ENCODE measurements at places on chromosomes 3 and 15.

GRCh38 chr3:138950006-138950644 is 3.1 kb downstream of the FOXL2NB start:
- DNase-seq = peak; percentile 39

DNA sequence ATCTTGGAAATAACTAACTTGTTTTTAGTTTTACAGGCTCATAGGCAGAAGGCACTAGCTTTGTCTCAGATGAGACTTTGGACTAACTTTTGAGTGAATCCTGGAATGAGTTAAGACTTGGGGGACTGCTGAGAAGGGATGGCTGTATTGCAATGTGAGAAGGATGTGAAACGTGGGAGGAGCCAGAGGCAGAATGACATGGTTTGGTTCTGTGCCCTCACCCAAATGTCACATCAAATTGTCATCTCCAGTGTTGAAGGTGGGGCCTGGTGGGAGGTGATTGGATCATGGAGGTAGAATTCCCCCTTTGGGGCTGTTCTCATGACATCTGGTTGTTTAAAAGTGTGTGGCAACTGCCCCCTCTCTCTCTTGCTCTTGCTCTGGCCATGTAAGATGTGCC is 28.8 kb upstream of the CCDC50 start:
- peak; percentile 41 for DNase-seq

DNA sequence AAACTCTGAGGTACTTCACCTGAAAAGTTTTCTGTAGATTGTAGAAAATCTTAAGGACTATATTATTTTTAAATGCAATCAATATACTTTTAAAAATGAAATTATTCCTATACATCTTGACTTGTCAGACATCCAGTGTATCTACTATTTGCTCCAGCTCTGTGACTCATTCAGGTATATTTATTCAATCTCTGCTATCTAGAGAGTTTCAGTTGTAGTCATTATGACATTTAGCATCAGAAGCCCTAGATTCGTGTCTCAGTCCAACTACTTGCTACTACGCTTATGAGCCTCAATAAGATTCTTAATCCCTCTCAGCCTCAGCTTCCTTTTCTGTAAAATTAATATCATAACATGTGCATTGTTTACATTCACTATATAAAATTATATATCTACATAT is 22.3 kb upstream of the EIF1B start:
- no peak for DNase-seq

DNA sequence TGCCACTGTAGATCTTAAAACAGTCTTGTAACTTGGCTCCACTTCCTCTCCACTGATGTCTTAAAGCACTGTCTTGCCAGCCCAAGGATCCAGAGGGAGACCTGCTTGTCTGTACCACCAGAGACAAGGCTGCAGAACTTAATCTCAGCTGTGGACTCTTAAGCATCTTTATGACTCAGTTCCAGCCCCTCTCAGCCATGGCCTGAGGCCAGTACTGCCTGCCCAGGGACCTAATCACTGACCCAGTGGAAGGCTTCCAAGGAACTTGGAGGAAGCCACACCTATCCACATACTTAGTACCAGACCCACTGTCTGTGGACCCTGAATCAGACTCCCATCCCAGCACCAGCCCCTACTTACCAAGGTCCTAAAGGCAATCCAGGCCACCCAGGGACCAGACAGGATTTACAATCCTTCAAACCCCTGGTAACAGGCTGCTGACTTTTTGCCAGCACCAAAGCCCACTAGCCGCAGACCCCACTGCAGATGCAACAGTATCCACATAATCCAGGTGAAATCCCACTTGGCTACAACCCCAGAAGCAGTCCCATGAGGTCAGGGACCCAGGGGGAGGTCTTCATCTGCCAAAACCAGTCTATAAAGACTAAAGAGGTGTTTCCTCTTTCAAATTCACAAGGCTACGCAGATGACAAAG is 41.9 kb upstream of the PRR20G start:
- no peak for DNase-seq

DNA sequence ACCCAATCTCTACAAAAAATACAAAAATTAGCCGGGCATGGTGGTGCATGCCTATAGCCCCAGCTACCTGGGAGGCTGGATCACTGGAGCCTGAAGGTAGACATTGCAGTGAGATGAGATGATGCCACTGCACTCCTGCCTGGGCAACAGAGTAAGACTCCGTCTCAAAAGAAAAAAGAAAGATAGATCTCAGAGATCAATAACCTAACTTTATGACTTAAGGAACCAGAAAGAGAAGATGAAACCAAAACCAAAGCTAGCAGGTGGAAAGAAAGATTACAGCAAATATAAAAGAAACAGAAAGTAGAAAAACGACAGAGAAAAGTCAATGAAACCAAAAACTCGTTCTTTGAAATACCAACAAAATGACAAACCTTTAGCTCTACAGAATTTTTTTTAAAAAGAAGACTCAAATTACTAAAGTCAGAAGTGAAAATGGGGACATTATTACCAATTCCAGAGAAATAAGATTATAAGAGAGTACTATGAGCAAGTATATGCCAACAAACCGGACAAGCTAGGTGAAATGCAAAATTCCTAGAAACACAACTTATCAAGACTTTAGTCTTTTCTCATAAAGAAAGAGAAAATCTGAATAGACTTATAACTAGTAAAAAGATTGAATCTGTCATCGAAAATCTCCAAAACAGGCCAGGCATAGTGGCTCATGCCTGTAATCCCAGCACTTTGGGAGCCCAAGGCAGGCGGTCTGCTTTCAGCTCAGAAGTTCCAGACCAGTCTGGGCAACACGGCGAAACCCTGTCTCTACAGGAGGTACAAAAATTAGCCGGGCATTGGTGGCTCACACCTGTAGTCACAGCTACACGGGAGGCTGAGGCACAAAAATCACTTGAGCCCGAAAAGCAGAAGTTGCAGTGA is 35.0 kb downstream of the ACAP2 start:
- no peak for DNase-seq

DNA sequence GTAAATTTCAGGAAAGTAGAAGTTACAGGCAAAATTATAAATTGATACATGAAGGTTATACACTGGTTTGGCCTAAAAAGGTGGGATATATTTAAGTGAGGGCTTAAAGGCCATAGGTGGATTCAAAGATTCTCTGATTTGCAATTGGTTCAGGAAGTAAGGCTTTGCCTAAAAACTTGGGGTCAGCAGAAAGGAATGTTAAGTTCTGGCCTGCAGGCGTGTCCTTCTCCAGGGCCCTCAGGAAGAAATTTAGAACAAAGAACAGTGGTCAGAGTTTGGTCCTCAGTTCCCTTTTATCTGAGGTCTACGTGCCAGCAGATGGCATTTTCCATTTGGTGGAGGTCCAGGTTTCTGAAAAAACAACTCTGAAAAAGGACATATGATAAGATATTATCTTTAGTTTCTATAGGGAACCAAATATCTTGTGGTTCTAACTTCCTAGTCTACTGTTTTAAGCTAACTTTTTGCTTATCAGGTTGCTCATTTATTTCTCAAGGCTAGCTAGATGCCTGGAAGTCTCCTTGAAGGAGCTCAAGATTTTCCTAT is 40.5 kb downstream of the SCN11A start:
- DNase-seq = no peak

GRCh38 chr15:101000271-101000681 is 81.1 kb downstream of the LRRK1 start:
- DNase-seq = no peak

DNA sequence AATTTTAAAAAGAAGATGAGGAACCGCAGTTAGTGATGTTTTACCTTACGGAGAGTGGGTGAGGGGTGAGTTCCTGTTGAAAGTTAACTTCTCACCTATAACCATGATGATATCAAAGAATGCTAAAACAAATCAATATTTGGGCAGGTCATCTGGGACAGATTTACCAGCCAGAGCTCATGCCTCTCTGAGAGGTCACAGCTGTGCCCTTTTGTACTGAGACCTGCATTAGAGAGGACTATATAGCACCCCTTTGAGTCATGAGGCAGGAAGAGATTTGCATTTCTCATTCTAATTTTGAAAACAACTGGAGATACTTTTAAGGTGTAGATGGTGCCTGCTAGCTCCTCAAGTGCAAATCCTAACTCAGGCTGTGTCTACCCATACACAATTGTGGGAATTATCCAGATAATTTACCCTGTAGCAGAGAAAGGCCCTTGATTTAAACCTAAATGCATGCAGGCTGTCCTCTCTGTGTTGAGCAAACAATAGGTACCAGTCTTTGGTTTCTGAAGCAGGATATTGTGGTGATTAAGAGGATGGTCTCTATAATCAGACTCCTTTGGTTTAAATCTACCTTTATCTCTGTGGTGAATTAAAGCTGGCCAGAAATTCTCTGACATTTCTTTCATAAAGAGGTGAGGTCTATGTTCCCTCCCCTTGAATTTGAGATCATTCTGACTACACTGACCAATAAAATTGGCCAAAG is 5.8 kb upstream of the TM4SF4 start:
- no peak for DNase-seq

DNA sequence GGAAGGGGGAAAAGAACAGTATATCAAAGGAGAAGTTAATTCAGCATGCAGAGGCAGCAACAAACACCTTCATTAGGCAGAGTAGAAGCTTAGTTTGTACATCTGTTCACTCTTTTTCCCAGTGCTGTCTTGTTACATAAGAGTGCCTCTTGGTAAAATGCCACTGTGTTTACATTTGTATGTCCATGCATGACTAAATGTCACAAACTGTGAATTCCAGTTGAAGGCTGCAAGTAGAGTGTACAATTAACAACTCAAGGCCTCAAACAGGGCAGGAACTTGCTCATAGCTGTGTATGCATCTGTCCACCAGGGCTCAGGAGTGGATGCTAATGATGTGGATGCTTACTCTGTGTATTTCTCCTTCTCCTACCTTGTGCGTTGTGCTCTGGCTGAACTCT is 214.2 kb upstream of the TPM1 start:
- DNase-seq = no peak

DNA sequence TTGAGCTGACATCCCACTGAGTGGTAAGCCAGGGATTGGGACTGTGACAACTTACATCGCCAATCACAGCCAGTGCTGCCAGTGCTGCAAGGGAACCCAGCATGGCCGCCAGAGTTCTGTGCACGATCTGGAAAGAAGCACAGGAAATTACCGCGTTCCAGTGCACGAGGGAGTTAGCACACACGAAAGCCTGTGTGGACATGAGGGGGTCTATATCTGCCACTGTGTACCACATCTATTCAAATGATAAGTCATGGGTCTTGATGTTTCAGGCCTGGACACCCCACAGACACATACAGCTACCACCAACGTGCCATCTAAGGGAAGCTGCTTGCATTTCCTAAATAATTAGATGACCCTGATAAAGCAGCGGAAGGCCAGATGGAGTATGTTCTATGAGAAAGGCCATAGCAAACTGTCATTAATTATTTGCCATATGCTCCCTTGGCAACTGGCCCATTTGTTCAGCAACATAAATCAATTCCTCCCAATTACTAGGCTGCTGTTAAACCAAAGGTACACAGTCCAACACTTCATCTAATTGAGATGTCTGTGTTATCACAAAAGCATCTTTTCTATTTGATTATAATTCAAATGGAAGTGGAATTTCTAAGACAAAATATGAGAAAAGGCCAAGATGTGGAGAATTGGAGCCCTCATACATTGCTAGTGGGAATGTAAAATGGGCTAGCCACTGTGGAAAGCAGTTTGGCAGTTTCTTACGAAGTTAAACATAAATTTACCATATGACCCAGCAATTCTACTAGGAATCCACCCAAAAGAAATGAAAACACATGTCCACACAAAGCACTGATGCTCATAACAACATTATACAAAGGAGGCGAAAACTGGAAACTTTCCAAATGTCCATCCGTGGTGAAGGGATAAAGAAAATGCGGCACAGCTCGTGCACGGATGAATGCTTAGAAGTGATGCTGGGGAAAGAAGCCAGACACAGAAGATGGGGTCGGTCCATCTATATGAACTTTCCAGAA is 108.3 kb downstream of the OCA2 start:
- DNase-seq = no peak

DNA sequence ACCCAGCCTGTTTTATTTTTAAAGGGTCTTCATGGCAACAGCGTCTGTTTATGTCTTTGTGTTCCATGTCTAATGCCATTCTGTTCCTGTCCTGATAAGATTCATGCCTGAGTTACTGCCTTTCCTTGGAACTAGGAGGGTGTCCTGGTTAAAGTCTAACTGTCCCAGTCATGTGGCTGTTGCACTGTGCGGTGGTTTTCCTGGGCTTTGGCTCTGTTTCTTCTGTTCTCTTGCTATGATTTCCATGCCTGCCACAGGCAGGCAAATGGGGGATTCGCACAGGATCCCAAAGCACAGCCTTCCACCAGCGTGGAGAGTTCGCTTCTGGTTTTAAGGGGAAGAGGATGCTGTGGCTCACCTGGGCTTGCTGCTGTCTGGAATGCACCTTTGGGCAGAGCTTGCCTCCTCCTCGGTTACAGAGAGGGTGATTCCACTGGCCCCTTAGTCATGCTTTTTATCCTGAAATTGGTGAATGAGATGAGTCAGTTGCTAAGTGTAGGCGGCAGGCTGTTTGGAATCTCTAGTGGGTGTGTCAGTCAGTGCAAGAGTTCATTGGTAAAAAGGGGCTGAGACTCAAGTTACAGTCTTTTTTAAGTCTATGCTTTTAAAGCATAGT is 86.8 kb downstream of the CCK start:
- DNase-seq = no peak

- DNase-seq = no peak
Observed at GRCh38 chr3:177994976-177995375, 541.3 kb upstream of the KCNMB2 start.

DNA sequence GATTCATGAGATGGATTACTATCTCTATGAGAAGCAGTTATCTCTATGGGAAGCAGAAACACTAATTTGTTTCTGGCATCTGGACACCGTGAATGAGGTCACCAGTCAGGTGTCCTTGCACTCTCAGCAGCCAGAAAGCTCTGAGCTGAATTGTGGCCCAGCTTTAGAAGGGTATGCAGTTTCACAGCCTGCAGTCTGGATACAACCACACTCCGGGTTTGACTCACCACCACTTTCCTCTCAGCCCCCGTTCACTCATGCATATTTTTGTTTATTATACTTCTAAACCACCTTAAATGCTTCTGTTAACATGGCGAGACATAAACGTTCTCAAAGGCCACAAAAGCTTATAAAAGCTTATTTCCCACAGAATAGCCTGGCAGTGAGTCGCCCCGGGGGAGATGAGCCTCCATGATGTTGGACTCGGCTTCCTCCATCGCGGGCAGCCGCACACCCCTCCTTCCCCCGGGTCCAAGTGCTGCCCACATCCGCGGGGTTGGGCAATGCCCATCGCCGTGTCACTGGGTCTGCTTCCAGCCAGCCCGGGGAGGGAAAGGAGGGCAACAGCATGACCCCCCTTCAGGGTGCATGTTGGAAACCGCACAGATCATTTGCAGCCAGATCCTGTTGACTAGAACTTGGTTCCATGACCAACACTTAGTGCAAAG is 16.8 kb upstream of the SLC41A3 start:
- DNase-seq = no peak

DNA sequence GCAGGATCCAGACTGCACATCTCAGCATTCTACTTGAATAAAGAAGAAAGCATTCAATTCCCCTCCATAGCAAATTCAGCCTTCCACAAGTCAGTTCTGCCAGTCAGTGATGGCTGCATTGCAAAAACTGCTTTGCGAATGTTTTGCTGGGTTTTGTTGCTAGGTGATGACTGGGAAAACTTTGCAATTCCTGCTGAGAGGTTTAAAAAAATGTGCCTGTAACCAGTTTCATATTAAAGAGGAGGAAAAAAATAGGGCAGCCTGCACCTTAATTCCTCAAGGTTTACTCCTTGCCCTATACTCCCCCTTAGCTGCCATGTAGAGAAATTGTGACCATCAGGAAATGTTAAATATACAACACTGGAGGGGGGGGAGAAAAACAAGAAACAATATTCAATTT is 225.6 kb upstream of the ATP11B start:
- DNase-seq = no peak

GRCh38 chr15:45586601-45587094 is 531 bp upstream of the BLOC1S6 start:
- DNase-seq = no peak
